Bronchial epithelial cell (primary cell): ENCODE measurements at places on chromosomes 2 and 18. TPM values are rescaled to one million over a fixed set of nuclear protein-coding genes. Genes with fewer than 3 reads are reported as not detected.

DNA sequence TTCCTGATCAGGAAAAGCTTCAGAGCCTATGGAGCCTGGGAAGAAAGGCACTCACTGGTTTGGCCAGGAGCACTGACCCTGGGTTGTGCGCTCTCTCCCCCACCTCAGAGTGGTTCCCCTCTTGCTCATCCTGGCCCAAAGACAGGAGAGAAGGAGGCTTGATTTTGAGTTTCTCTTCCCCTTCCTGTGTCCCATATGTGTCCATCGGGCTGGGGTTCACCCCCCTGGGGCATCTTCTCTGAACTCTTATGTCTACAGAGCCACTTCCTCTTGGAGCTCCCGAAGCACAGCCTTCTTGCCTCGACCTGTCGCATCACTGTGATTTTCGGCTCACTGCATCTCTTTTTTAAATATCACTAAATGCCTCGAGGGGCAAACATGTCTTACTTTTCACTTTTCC, 692.3 kb downstream of the RNF144A start:
- no peak for DNase-seq

DNA sequence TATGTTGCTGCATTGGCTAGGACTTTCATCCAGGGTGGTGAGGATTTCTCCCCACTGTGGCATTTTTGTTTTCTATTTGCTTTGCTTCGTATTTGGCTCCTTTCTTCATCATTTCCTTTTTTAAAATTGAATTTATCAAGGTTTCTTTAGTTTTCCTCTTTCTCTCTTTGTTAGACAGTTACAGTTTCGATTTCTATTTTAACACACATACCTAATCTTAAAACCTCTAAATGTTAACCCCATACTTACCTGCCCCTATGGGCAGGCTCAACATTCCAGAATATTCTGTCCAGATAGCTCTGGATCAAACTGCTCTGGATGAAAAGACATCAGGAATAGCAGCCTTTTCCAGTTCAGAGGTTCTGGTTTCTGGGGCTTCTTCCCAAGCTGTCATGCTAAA, 49.2 kb downstream of the DIPK1C start:
- no peak for DNase-seq

SCN2A gene
- total RNA-seq = under 0.01 TPM in 2 replicates

DLGAP1 gene
- 0.26 TPM in 1 of 2 replicates, not detected in the other for total RNA-seq

BCL2L11 gene
- 3.7 TPM in 2 replicates for total RNA-seq

SS18 gene
- 128 and 134 TPM in 2 replicates for total RNA-seq

DNA sequence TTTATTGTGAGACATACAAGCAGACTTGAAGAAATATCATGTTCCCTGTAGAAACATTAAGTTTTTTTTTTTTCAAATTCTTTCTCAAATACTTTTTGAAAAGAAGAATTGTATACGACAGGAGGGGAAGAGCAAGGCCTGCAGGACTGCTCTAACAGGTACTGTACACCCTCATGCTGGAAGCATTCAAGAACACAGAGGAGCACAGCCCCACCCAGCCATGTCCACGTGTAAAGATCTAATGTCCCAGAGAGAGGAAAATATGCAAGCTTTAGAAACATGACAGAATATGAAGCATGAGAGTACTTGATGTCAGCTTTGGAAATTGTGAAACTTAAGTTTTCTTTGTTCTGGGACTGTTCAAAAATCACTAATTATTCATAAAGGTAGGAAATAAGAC, 191.6 kb downstream of the TTC32 start:
- peak; percentile 52 for DNase-seq

SOX11 gene
- not detected in 2 replicates for total RNA-seq

- DNase-seq = peak; percentile 75
Observed at GRCh38 chr18:60019463-60019840, 119.7 kb downstream of the PMAIP1 start.

MOGAT1 gene
- not detected in 2 replicates for total RNA-seq

IAH1 gene
- 66.3 and 68.7 TPM in 2 replicates for total RNA-seq

DNA sequence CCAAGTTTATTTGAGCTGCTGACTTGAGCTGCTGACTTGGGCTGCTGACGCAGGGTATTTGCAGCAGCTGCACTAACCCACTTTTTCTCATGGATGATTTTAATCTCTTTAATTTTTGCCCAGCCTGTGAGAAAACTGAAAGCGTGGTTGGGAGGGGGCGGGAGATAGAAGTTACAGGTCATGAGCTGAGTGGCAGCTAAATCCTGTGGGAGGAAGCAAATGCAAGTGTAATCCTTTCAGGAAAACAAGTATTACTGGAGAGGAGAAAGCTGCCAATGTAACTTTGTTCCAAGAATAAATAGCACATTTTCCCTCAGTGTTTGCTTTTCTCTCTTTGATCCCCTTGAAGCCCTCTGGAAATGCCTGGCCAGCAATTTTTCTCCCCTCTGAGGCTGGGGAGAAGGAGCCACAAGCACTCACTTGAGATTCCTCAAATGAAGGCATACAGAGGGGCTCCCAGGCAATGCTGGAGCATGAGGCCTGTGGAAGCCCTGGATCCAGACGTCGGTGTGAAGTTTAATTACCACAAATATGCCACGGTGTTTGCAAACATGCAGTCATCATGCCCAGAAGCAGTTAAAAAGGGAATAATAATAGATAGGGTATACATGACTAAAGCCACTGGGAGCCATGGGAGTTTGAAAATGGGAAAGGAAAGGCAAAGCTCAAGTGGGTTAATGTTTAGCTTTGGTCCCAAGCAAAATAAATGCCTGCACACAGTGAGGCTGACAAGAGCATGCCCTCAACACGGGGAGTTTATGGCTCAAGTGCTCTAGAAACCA, 10.4 kb upstream of the EVA1A start:
- DNase-seq = peak; percentile 45

- DNase-seq = no peak
Observed at GRCh38 chr2:168457190-168457895, 1.3 kb downstream of the CERS6 start.

GRCh38 chr18:68509902-68510301, 205.0 kb downstream of the TMX3 start:
- no peak for DNase-seq

DNA sequence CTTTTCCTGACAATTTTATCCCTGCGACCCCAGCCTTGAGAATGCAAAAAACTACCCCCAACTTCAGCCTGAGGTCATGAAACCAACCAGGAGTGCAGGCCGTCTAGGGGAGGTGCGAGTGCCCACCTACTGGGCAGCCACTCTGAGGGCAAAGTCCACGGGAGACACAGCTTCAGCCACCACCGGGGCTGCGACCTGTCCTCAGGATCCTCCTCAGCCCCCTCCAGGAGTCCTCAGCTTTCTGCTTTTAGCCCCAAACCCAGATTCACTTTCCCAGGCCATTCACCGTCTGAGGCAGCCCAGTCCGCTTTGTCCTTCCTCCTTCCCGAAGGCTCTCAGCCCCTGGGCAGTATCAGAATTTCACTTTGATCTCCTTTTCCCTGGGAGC, 210.2 kb upstream of the TNP1 start:
- DNase-seq = no peak

DNA sequence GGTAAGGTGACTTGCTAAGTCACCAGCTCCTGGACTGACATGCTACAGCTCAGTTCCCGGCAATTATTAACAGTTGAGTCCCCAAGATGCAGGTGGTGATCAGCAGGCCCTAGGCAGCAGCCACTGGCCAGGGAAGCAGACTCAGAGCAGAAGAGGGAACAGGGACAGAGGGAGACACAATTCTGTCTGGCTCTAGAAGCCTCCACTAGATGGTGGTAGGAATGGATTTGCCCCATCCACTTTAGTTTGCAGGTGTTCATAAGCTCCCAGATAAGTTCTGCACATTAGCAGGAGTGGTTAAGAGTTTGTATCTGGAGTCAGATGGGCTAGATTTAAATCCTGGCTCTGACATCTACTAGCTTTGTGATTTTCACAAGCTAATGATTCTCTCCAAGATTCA, 25.5 kb upstream of the SLC1A4 start:
- DNase-seq = no peak

CHST9 gene
- total RNA-seq = 0.26 and 0.38 TPM in 2 replicates

DSG2 gene
- total RNA-seq = 91.5 and 110 TPM in 2 replicates
